ENCODE measurements at places on chromosomes 5 and 9. TPM values are rescaled to one million over a fixed set of nuclear protein-coding genes. Genes with fewer than 3 reads are reported as not detected.

Gene LCN10
- polyA plus RNA-seq = 0.39 TPM

Gene FGF1
- not detected for polyA plus RNA-seq

Gene GRM6
- not detected for polyA plus RNA-seq

Gene PCDHGA6
- polyA plus RNA-seq = not detected

DNA sequence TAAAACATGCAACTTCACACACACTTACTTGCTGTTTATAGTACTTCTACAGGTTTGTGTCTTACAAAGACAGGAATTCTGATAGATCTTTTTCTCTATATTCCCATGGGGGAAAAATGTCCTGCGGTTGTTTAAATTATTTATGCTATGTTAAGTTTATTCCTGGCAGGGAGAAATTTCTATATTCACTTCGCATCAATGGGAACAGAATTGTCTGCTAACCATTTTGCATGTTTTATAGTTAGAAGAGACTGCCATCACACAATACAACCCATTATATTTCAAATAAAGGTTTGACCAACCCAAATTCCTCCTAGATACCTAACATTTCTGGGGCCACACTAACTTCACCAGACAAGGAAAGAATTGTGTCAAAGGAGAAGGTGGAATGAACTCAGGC is 110.0 kb upstream of the PRR16 start:
- H3K4me3 ChIP-seq = no peak overlapping the region
- H3K27me3 ChIP-seq = no peaks in the 10 kb centered on the region
- no peak for DNase-seq
- H3K27ac ChIP-seq = no peak overlapping the region

- H3K36me3 ChIP-seq = no peaks in the 10 kb centered on the region
- H3K27me3 ChIP-seq = no peaks in the 10 kb centered on the region
- no peaks in the 10 kb centered on the region for H3K4me1 ChIP-seq
- H3K27ac ChIP-seq = no peak overlapping the region
Measured at GRCh38 chr9:31089549-31090221, 1294.8 kb upstream of the ACO1 start.

GRCh38 chr5:134226441-134227192 is 744 bp upstream of the PPP2CA start:
- peaks cover 11% of the 10 kb centered on the region for H3K4me1 ChIP-seq
- peak overlapping the region; percentile 69 for H3K4me3 ChIP-seq
- H3K36me3 ChIP-seq = no peaks in the 10 kb centered on the region
- peak overlapping the region; percentile 97 for H3K27ac ChIP-seq
- no peak for DNase-seq
- H3K27me3 ChIP-seq = no peaks in the 10 kb centered on the region

DNA sequence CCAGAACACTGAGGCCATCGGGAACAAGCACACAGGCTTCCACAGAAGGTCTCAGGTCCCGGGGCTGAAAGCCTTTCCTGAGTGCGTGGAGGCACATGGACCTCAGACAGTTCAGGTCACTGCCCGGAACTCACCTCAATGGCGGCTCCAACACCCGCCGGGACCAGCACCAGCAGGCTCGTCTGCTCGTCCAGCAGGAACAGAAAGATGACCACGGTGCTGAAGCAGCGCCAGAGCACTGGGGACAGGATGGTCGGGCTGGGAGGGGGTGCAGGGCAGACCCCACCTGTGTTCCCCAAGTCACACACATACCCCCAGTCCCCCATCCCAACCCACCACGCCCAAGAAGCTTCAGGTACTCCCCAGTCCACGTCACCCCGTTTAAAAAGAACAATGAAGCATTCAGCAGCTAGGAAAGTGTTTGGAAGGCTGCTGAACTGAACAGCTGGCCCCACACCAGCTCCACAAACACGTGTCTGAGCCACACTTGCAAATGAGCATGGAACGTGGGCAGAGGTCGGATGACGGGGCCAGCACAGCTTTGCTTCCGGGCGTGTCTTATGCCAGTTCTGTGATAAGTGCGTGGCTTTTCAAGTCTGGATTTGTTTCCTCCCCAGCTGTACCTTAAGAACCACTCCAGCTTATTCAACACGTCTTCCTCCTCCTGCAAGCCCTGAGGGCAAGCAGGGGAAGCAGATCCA is 14.6 kb downstream of the CLPTM1L start:
- peaks cover 15% of the 10 kb centered on the region for H3K36me3 ChIP-seq
- H3K27me3 ChIP-seq = no peaks in the 10 kb centered on the region

DNA sequence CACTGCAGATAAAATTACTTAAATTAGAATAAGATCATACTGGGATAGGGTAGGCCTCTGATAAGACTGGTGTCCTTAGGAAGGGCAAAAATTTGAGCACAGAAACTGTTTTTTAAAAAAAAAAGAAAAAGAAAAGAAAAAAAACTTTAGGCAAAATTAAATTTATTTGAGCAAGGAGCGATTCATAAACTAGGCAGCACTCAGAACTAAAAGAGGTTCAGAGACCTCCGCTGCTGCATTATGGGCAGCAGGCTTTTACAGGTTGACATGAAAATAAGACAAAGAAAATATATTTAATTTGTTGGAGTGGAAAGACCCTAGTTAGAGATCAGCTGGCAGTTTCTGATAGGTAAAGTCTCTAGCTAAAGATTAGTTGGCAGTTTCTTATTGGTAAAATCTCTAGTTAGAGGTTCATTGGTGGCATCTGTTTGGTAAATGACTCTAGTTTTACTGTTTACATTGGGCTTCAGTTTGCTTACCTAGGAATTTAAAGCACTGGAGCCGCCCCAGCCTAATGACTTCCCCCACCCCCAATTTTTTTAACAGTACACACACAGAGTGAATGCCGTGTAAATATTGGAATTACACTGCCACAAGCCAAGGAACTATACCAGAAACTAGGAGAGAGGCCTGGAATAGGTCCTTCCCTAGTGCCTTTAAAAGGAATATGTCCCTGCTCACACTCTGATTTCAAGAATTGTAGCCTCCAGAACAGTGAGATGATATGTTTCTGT is 4.5 kb upstream of the PLPP6 start:
- DNase-seq = no peak
- no peak overlapping the region for H3K4me3 ChIP-seq
- no peaks in the 10 kb centered on the region for H3K27me3 ChIP-seq
- no peak overlapping the region for H3K27ac ChIP-seq
- no peaks in the 10 kb centered on the region for H3K36me3 ChIP-seq

DNA sequence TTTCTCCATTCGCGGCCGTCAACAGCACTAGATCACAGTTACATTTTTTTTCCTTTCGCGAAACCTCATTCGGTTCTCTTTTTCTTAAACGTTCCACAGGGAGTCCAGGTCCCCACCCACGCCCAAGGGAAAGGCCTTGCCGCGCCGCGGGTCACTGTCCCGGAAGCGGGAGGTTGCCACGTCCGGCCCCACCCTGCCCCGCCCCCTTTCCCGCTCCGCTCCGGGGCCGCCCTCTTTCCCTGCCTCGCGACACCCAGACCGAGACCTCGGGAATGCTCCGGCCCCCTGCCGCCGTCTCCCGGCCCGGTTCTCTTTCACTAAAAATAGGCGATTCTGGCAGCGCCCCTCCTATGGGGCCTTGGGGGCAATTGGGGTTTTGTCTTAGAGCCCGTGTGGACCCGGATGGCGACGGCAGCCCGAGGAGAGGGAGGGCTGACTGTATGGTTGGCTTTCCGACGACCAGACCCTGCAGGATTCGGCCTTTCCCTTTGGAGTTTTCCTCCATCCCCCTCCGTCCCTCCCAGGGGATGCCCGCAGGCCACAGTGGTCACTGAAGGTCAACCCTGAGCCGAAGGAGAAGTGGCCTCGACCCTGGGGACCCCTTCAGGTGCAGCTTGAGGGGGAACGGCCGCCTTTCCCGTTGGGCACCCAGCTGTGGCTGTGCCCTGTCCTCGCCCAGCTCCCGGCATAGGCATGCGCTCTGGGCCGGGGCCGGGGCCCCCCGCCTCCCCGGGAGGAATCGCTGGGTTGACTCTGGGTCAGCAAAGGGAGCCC is 2.8 kb upstream of the RACK1 start:
- H3K36me3 ChIP-seq = peaks cover 14% of the 10 kb centered on the region
- peak overlapping the region; percentile 92 for H3K27ac ChIP-seq
- peaks cover 21% of the 10 kb centered on the region for H3K4me1 ChIP-seq
- H3K4me3 ChIP-seq = peak overlapping the region; percentile 98
- no peaks in the 10 kb centered on the region for H3K27me3 ChIP-seq

- H3K27me3 ChIP-seq = no peaks in the 10 kb centered on the region
- no peak overlapping the region for H3K4me3 ChIP-seq
- DNase-seq = no peak
- H3K4me1 ChIP-seq = no peaks in the 10 kb centered on the region
Measured at GRCh38 chr9:642014-642413, 199.5 kb upstream of the DMRT1 start.

GRCh38 chr5:64691291-64691690 is 988 bp downstream of the SHISAL2B start:
- DNase-seq = no peak
- H3K4me1 ChIP-seq = no peaks in the 10 kb centered on the region
- peaks cover 8% of the 10 kb centered on the region for H3K27me3 ChIP-seq
- H3K4me3 ChIP-seq = no peak overlapping the region
- H3K27ac ChIP-seq = no peak overlapping the region
- no peaks in the 10 kb centered on the region for H3K36me3 ChIP-seq

DNA sequence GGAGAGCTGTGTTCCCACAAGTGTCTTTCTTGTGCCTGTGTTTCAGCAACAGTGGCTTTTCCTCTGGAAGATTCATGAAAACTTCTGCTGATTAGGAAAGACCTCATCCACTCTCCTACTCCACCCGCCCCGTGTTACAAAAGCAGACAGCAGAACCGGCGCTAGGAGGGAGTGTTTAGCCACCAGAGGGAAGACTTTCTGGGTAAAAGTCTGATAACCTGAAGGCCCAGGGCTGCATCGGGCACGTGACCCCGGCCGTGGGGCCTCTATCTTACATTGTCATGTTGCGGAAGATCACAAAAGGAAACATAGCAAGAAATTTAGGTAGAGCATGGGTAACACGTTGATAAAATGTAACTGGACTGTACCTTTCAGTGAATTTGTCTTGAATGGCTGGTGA is 32.0 kb upstream of the DMRT2 start:
- H3K36me3 ChIP-seq = no peaks in the 10 kb centered on the region
- H3K27me3 ChIP-seq = peaks cover 3% of the 10 kb centered on the region
- no peak overlapping the region for H3K27ac ChIP-seq
- no peak overlapping the region for H3K4me3 ChIP-seq
- DNase-seq = no peak

- no peaks in the 10 kb centered on the region for H3K4me1 ChIP-seq
- no peak overlapping the region for H3K4me3 ChIP-seq
- H3K27me3 ChIP-seq = no peaks in the 10 kb centered on the region
- DNase-seq = no peak
Measured at GRCh38 chr9:3936520-3937235, 363.2 kb downstream of the GLIS3 start.

- no peaks in the 10 kb centered on the region for H3K27me3 ChIP-seq
- peaks cover 40% of the 10 kb centered on the region for H3K4me1 ChIP-seq
- H3K4me3 ChIP-seq = peak overlapping the region; percentile 64
- DNase-seq = peak; percentile 40
- H3K27ac ChIP-seq = peak overlapping the region; percentile 85
Measured at GRCh38 chr9:136881691-136882108, 4.6 kb upstream of the TRAF2 start.

GRCh38 chr5:165881259-165881658 is 2375.8 kb downstream of the MAT2B start:
- H3K4me3 ChIP-seq = no peak overlapping the region
- no peaks in the 10 kb centered on the region for H3K27me3 ChIP-seq
- H3K27ac ChIP-seq = no peak overlapping the region

DNA sequence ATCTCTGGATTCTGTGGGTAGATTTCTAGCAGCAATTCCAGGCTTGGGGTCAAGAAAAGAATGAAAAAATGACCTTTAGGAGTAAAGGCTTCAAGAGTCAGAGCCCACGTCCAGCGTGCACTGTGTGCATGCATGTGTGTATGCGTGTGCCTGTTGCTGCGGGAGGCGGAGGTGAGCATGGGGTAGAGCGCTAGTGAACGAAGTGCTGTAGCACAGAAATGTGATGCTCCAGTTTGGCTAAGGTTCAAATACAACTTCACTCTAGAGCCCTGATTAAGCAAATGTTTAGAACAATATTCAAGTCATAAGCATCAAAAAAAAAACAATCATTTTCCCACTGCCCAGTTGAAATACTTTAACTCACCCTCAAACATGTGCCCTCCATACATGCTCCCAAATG is 403.9 kb downstream of the ZNF608 start:
- no peaks in the 10 kb centered on the region for H3K4me1 ChIP-seq
- H3K36me3 ChIP-seq = no peaks in the 10 kb centered on the region
- no peak overlapping the region for H3K4me3 ChIP-seq
- H3K27me3 ChIP-seq = no peaks in the 10 kb centered on the region
- H3K27ac ChIP-seq = no peak overlapping the region

DNA sequence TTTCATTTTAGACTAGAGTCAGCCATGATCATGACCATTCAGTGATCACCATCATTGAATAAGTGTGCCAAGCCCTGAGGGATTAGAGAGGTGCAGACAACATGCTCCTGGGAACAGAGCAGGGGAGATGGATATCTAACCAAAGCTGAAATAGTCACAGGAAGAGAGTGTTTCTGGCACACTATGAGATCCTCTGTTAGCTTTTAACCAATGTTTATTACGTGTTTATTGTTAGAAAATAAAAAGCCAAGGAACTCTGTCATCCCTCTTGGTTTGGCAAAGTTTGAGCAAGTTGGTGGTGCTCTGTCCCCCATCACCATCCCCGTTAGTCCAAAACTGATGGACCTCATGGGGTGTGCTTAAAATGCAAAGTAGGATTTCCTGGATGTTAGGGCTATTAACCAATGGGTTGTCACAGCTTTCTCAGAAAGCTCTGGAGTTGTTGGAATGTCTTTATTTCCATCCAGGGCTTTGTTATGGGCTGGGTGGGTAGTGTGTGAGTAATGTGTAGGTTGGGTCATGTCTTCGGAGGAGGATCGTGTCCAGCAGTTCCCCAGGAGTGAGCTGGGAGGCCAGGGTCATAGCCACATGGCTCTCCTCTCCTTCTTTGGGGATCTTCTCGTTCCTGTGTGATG is 34.9 kb downstream of the SLC28A3 start:
- H3K27ac ChIP-seq = no peak overlapping the region
- DNase-seq = no peak
- H3K36me3 ChIP-seq = no peaks in the 10 kb centered on the region
- no peaks in the 10 kb centered on the region for H3K4me1 ChIP-seq
